ENCODE measurements at places on chromosomes 7 and 10.

- DNase-seq = no peak
These were observed 235.4 kb upstream of the HABP2 start for GRCh38 chr10:113317489-113317888.

- DNase-seq = no peak
These were observed 14.4 kb upstream of the MTERF1 start for GRCh38 chr7:91894781-91895480.

DNA sequence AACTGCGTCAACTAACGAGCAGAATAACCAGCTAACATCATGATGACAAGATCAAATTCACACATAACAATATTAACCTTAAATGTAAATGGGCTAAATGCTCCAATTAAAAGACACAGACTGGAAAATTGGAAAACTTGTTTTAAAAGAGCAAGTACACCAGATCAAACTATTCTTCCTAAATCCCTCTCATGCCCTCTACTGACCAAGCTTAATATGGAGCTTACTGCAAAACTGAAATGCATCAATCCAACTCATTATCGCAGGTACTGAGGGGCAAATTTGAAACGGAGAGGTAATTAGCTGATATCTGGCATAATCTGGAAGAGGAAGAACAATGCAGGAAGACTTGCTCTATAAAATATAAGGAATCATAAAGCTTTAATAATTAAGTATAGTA is 1223.8 kb downstream of the NXPH1 start:
- no peak for DNase-seq

- DNase-seq = no peak
These were observed 51.2 kb downstream of the GTF2I start for GRCh38 chr7:74708569-74709275.

DNA sequence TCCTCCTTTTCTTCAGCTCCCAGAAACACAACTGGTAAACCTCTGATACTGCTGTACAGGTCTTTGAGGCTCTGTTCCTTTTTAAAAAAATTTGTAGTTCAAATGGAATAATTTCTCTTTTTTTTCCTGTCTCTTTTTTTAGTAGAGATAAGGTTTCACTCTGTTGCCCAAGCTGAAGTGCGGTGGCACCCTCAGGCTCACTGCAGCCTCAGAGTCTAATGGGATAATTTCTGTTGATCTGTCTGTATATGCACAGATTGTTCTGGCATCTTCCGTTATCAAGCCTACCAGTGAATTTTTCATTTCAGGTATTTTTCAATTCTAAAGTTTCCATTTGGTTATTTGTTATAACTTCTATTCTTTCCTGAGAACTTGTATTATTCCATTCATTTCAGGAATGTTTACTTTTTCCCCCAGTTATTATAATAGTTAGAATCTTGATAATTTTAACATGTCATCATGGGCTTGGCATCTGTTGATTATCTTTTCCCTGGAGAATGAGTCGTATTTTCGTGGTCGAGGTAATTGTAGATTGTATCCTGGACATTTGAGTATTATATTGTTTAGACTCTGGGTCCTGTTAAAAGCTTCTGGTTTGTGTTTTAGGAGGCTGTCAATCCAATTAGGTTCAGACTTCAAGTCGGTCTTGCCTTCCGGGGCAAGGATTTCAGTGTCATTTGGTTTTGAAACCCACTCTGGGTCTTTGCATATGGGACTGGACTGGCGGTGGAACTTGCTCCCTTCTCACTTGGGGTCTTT is 24.5 kb downstream of the CRCP start:
- no peak for DNase-seq

DNA sequence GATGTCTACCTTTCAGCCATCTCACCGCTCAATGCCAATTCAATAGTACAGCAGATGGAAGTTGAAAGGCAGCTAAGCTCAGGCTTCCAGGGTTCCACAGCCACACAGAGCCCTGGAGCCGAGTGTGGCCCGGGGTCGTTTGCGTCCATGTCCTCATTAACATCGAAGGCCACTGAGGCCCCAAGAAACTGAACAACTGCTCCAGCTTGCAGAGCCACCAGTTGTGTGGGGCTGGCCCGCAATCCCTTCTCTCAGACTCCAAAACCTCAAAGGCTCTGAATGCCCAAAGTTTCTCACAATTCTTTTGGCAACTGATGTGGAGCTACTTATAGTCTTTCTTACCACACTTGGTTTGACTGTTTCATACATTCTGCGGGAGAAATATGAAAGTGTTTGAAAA is 31.1 kb downstream of the NOD1 start:
- DNase-seq = no peak

- DNase-seq = no peak
These were observed 39.9 kb upstream of the ZNF107 start for GRCh38 chr7:64626083-64626469.

DNA sequence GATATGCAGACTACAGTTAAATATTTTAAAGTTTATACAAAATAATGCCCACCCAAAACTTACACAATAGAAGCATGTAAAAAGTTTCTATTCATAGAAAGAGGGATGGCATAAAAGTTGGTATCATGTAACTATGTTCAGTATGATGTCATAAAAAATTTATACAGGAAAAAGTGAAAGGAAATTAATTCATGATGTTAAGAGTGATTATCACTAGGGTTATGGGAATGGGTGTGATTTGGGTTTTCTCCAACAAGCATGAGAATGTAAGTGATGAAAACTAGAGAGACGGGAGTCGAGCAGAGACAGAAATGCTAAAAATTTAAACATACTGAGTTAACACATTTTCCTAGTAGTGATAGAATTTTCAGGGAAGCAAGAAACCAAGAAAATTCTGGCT is 52.7 kb downstream of the GDI2 start:
- DNase-seq = no peak

DNA sequence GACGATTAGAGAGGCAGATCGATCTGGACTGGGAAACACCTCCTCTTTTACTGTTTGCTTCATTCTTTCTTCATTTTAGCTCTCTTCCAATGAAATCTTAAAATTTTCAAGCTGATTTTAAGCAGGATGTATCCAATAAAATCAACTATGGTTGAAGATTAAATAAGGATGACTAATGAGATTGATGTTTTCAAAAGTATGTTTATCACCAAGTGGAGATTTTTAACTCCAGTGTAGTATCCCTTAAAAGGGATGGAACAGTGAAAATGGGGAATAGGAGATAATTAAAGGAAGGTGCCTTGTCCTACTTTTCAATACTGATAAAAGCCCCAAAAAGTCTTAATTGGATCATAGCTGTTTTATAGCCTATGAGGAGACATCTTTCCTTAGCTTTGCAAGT is 11.6 kb upstream of the LIPF start:
- no peak for DNase-seq

- DNase-seq = peak; percentile 7
These were observed 482 bp downstream of the CCDC6 start for GRCh38 chr10:59905731-59906416.

GRCh38 chr7:79673421-79673820 is 220.0 kb upstream of the MAGI2 start:
- no peak for DNase-seq

DNA sequence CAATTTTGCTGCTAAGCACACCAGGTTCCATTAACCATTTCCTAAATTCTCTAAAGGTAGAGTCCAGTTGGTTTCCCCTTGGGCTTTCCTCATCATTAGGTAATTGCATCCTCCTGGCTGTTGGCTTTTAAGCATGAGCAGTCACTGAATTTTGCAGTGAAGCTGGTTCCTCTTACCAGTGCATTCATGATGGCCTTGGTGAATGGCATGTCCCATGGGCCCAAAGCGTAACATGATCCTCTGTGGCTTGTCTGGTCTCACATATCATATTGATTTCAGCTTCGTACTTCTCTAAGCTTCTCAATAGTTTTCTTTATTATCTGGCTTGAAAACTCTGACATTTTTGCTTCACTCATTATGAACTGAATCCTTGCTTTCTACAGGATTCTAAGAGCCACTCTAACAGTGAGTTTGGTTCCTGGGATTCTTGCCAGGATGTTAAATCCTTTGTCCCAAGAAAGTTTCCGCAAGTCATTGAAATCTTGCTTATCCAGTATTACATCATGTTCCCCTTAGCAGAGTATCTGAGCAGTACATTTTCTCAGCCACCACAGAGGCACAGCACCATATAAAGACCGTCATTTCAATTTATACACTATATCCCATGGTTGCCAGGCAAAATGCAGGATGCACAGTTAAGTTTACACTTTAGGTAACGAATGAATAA is 134.2 kb downstream of the PTN start:
- DNase-seq = no peak

GRCh38 chr10:110505130-110505770 is 7.5 kb downstream of the DUSP5 start:
- DNase-seq = no peak

DNA sequence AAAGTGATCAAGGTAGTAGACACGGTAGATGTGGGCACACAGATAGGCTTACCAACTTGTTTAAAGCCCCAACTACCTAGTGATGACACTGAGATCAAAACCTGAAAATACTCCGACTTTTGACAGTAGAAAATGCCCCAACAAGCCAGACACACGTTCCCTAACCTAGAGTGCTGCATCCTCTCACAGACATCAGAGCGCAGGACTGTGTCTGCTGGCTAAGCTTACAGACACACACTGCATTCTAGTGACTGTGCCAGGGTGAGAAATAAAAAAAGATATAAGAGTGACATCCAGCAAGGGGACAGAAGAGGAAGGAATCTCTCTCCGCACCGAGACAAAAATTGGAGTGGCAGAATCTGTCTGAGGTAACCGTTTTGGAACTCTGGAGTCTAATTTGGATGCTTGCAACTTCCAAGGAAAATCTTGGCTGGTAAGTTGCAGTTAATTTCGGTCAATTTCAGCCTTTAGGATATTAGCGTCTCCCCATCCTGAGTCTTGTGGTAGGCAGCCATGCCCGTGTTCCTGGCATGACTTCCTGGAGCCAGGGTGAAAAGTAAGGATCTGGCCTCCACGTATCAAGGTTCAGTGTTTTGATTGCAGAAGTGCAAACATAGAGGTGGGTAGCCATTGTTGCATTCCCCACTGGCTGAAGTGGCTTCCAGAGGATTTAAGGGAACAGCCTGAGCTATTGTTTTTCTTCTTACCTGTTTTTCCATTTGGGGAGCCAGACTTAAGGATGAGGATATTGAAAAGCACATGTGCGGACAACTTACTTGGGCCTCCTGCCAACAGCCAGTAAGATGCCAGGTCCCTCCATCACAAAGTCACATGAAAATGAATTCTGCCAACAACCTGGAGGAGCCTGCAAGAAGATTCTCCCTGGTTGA is 124.1 kb downstream of the SMURF1 start:
- DNase-seq = no peak

DNA sequence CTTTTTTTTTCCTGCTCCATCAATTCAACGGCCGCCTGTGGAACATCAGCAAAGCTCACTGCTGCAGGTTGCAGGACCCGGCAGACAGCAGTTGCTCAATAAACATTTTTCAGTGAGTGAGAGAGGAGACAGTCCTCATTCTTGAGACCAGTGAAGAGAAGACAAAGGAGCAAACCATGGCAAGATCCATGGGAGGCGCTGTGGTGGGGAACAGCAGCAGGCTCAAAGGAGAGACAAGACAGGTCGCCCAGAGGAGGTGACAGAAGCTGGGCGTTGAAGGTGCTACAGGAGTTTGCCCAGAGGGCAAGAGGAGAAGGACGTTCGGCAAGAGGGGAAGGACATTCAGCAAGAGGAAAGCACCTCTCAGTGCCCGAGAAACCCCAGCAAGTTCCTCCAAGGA is 74.5 kb upstream of the FGFR2 start:
- DNase-seq = no peak

DNA sequence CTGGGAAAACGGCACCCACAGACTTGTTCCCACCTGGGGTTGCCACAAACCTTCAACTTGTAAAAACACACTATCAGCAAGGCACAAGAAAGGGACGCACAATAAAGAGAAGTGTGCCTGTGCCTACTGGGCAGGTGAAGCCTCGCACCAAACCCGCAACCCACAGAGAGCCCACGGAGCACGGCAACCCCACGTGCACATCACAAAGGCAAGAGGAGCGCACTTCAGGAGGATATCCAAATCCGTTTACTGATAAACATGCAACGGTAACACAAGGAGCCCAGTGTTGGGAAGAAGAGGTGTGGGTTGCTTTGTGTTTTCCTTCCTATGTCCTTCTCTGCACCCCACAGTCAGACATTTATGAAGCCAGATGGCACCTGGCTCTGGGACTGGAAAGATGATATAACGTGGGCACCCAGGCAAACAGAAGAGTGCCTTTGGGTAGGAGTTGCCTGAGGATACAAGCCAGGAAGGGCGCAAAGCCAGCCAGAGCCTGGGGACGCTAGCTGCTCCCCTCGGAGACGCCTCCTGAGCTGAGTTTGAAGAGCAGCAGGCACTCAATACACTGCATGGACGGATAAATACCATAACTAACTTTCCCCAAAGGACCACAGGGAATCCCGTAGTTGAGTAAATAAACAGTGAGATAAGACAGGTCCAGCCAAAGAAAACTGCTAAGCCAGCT is 41.6 kb downstream of the TCERG1L start:
- no peak for DNase-seq

DNA sequence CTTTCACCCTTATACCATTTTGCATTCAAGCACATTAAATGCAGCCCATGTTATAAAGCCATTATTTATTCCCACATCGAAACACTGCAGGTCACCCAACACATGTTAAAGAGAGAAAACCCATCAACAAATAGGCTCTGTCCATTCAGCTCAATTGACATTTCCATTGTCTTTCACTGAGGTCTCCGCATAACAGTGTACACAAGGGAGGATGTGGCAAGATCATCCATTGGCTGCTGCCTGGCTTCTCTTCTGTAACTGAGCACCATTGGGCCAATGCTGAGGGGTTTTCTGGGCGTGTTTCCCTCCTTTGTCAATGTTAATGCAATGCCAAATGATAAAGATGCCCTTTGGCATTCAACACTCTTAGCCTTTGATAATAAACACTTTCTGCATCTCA is 278.1 kb upstream of the SP4 start:
- no peak for DNase-seq

DNA sequence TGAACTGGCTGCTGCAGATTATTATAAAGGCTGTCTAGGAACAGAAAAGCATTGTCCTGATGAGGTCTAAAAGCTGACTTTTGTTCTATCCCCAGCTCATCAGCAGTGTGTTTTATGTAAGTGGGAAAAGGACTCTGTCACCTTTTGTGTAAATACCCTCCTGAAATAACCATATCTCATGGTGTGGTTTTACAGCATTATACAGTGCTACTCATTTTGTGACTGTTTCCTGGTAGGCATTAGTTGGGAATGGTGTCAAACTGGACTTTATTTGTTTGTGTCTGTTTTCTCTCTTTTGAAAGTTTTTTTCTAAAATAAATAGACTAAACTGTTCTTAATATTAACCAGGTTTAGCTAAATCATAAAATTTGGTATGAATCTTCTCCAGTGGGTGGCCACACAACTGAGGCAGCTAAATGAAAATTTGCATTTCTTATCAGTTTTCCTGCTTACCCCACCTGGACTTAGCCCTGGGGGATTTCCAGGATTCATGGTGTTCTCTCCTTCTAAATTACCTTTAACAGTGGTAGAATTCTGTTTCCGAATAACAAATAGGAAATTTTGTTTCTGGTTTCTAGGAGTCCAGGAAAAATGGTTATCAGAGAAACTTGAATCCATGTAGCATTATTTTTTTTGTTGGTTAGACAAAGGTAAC is 140.9 kb downstream of the LHFPL3 start:
- no peak for DNase-seq

- DNase-seq = no peak
These were observed 99.7 kb downstream of the CCSER2 start for GRCh38 chr10:84427903-84428650.

All from RPMI8226 (cell line).